ENCODE measurements at places on chromosomes 3 and 15. TPM values are rescaled to one million over a fixed set of nuclear protein-coding genes. Genes with fewer than 3 reads are reported as not detected.

DPPA4 gene
- 2.8 TPM for total RNA-seq

IMPG2 gene
- total RNA-seq = 0.22 TPM

FANCD2 gene
- total RNA-seq = 17.7 TPM

ZBED2 gene
- 0.19 TPM for total RNA-seq

GOLGA8O gene
- 0.95 TPM for total RNA-seq

KLHL18 gene
- total RNA-seq = 62.8 TPM

TMC3 gene
- not detected for total RNA-seq

CNTN4 gene
- not detected for total RNA-seq

Data from CD8-positive, alpha-beta T cell (primary cell).